ENCODE measurements at places on chromosomes 13 and 19.
A peak's percentile ranks its signal among the peaks of the same experiment; 100 is the strongest.

GRCh38 chr13:76820759-76821158 is 65.4 kb downstream of the KCTD12 start:
- ATAC-seq: peak; percentile 62

DNA sequence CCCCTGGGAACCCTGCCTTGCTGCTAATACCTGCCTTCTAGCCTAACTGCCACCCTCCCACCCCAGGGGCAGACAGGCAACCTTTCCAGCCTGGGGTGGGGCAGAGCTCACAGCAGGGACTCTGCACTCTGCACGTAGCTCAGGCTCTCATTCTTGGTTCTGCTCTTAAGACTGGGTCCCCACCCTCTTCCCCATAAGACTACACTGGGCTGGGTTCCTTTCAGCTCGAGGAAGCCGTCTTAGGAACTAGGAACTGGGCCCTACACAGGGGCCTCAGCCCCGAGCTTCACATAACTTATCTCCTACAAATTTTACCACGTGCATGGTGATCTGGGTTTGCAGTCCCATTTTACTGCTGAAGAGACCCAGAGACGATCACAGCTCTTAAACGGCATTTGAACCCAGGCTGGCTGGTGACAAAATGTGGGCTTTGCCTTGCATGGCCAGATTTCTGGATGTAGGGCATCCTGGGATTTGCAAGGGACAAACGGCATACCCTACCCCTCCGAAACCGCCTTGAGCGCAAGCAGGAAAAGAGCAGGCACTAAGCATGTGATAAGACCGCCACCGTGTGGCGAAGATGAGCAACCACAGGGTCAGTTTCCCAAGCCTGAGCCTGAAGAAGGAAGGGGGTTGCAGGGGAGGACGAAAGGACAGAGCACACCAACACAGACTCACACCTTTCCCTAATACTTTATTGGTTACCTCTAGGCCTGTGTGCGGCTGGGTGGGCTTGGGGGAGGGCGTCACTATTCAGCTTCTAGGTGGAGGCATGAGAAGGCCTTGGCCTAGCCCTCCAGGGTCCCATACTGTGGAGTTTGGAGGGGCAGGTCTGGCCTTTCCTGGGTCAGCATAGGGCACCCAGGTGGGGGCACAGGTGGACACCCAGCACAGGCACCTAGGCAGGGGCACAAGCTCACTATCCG is 5.1 kb downstream of the JUNB start:
- peak; percentile 29 for ATAC-seq

DNA sequence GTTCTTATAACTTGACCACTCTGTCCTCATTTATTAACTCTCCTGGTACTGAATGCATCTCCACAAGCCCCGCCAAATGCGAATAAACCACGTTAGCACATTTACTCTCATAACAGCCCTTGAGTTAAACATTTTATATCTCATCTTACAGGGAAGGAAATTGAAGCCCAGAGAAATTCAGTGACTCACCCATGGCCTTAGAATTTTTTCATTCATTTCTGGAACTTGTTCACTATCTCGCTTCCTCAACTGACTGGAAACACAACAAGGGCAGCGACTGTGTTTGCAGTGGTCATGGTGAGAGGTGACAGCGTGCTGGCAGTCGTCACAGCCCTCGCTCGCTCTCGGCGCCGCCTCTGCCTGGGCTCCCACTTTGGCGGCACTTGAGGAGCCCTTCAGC is 39.5 kb downstream of the SERP2 start:
- ATAC-seq: no peak

DNA sequence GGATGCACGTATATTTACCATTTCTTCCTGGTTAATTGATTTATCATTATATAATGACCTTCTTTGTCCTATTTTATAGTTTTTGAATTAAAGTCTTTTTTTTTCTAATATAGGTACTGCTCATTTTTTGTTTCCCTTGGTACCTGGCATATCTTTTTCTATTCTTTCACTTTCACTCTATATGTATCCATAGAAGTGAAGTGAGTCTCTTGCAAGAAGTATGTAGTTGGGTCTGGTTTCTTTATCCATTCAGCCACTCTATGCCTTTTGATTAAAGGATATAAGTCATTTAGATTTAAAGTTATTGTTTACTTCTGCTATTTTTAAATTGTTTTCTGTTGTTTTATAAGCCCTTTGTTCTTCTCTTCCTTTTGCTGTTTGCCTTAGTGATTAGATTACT is 194.3 kb upstream of the SLITRK6 start:
- ATAC-seq: no peak

GRCh38 chr19:49348305-49349189 is 13.3 kb downstream of the CD37 start:
- ATAC-seq: no peak

DNA sequence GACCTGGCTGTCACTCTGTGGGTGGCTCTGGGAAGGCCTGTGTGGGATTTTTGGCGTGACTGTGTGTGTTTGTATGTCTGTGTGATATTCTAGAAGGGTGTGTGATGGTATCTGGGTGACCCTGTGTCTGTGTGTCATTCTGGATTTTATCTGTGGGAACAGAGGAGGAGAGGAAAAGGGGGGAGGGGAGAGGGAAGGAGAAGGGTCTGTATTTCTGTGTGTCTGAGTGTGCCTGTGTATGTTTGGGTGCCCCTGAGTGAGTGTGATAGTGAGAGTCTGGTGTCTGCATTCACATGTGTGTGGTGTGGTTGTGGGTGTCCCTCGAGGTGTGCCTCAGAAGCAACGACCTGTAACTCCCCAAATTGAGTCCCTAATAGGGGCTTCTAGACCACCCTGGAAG is 8.1 kb upstream of the NFIX start:
- ATAC-seq: no peak

GRCh38 chr13:28501547-28501946 is 6.6 kb upstream of the FLT1 start:
- no peak for ATAC-seq

DNA sequence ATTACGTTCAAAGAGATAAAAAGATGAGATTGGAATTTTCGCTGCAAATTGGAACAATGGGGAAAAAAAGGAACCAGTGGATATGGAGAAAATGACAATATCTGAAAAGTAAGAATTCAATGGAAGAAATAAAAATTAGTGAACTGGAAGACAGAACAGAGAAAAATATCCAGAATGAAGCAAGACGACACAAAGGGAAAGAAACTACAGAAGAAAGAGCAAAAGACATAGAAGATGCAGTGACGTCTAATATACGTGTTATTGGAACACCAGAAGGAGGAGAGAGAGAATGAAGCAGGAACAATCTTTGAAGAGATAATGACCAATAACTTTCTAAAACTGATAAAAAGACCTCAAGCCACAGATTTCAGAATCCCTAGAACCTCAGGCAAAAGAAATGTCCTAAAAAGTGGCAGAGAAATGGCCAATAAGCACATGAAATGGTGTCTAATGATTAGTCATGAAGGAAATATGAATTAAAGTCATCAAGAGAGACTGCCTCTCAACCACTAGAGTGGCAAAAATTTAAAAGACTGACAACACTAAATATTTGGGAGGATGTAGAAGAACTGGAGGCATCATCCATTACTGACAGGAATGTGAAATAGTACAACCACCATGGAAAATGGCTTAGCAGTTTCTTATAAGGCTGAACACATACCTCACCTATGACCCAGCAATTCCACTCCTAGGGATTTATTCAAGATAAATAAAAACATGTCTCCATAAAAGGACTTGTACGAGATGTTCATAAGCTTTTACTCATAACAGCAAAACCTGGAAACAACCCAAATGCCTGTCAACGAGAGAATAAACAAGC is 56.5 kb downstream of the GADD45B start:
- peak; percentile 70 for ATAC-seq

DNA sequence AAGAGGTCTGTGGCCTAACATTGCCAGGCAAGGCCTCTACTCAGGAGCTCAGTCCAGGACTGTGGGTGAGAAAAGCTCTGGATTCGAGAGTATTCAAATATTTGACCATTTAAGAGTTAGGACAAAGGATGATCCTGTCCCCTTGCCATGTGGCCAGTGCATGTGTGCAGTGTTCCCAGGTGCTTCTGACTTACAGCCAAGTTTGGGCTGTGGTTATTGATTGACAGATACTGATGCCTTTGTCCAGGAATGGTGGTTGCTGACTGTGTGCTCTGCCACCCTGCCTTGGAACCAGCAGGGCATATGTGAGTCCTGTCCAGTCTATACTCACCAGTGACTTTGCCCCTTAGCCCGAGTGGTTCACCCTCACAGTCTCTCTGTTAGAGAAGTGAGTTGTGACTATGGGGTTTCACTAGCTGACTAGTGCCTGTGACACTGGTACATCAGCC is 51.9 kb downstream of the GARRE1 start:
- no peak for ATAC-seq

GRCh38 chr19:1288833-1289685 is 3.4 kb downstream of the EFNA2 start:
- no peak for ATAC-seq

DNA sequence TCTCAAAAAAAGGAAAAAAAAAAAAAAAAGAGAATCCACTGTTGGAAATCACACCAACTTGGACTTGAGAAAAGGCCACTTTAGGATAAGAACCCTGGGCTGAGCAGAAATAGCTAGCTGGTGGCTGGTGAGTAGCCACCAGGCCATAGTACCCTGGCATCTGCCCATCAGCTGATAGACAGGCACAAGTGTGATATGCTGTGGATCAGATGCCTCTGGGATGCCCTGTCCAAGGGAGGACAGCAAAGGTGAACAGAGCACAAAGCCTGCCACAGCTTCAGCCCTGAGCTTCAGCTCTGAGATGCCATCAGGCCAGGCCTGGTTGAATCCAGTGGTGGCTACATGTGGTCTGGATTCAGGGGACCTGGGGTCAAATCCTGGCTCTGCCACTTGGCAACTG is 8.7 kb downstream of the SIRT2 start:
- no peak for ATAC-seq

DNA sequence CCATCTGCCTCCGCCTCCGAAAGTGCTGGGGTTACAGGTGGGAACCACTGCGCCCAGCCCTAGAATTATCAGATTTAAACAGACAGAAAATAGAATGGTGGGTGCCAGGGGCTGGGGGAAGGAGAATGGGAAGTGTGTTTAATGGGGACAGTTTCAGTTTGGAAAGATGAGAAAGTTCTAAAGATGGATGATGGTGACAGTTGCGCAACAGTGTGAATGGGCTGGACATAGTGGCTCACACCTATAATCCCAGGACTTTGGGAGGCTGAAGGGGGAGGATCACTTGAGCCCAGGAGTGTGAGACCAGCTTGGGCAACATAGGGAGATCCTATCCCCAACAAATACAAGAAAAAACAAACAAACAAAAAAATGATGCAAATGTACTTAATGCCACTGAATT is 15.9 kb downstream of the KANK2 start:
- ATAC-seq: no peak

GRCh38 chr13:45554604-45555109 is 60.9 kb downstream of the ERICH6B start:
- no peak for ATAC-seq

GRCh38 chr13:36456577-36456976 is 24.3 kb downstream of the CCNA1 start:
- ATAC-seq: no peak

GRCh38 chr13:49146950-49147355 is 73.2 kb upstream of the MLNR start:
- no peak for ATAC-seq

- peak; percentile 49 for ATAC-seq
Measured at GRCh38 chr13:39676315-39676876, 20.9 kb downstream of the COG6 start.

- ATAC-seq: no peak
Measured at GRCh38 chr19:979318-979741, 4.8 kb upstream of the WDR18 start.

DNA sequence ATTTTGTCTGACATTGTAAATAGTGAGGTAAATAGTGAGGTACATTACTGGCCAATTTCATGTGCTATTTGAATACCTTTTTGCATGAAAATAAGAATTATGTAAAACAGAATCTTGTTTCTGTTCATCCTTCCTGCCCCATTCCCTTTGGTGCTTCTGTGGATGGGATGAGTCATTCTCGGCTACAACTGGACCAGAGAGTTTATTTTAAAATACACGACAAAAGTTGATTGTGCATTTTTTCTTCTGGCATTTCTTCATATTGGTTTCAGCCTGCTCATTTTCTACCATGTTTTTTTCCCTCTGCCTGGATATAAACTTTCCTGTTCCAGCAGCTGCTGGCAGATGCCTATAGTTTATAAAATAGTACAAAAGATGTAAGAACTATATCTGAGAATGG is 107.5 kb downstream of the CYSLTR2 start:
- ATAC-seq: no peak

DNA sequence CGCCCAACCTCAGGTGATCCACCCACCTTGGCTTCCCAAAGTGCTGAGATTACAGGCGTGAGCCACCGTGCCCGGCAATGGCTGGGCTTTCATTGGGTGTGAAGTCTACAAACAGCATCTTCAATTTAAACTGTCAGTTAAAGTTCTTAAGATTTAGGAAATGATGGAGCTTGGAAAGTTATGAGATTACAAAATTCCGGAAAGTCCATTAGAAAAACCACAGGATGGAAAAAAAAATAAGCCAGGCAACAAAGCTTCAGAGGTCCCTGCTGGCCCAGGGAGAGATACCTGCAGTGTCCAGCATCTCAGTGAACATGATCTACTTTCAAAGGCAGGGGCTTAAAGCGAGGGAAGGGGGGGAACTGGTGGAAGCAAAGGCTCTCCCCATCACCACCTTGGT is 4.6 kb upstream of the ZNF587B start:
- no peak for ATAC-seq

DNA sequence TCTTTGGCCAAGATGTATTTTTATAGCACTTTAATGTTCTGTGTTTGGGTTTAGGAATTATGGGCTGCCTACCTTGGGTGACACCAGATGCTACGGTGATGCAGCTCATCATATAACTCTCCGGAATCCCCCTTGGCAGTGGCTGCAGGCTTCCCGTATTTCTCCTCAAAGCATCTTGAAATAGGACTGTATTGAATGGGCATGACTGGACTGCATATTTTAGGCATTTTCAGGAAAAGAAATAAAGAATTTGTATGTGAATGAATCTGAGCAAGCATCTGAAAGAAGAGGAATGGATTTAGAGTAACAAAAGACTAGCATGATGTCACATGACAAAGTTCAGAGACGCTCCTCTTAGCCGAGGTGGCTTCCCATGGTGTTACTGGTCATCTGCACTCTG is 70.6 kb downstream of the DGKH start:
- ATAC-seq: no peak

DNA sequence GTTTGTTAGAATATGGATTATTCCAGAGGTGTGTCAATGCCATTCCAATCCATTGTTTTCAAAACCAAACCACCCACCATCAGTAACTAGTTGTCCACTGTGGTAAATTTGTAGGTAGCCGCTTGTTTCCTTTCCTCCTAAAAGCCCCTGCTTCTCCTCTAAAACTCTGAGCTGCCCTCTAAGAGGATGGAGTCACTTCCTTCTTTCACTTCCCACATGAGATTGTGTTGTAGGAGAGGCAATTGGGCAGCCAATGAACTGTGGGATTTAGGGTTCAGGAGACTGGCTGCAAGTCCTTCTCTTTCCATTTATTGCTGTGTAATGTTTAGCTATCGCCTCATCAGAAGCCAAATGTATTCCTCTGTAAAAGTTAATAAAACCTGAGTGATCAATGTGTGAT is 49.9 kb upstream of the RFXAP start:
- no peak for ATAC-seq

DNA sequence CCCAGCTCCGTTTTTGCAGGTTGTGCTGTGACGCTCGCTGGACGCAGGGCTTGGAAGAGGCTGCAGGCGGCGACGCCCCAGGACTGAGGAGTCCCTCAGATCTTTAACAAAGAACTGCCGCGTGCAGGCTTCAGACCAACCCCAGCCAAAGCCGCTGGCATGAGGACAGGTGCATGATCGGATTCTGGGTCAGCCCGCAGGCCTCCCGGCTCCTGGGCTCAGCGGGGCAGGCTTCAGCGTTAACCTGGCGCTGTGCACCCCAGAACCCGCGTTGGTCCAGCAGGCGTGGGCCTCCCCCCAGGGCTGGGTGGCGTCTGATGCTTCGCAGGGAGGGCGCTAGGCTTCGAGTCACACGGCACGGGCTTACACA is 920 bp upstream of the TIMM13 start:
- no peak for ATAC-seq
